Psoas muscle (tissue), 8 donors: ENCODE measurements at places on chromosomes 12 and 14.
A peak's percentile ranks its signal among the peaks of the same experiment; 100 is the strongest.

GRCh38 chr12:108642269-108642870 lies 8.7 kb upstream of the SELPLG start:
- no peak for DNase-seq
- H3K27me3 ChIP-seq: no peaks in the 10 kb centered on the region
- H3K4me3 ChIP-seq: no peak overlapping the region

GRCh38 chr14:22450266-22450665 lies 138.8 kb downstream of the DAD1 start:
- no peak overlapping the region for H3K27ac ChIP-seq
- H3K4me3 ChIP-seq: no peak overlapping the region
- no peaks in the 10 kb centered on the region for H3K27me3 ChIP-seq
- DNase-seq: no peak

GRCh38 chr14:75283162-75283832 lies 4.7 kb downstream of the FOS start:
- H3K27ac ChIP-seq: peak overlapping the region; percentile 56
- H3K4me1 ChIP-seq: peaks cover 51% of the 10 kb centered on the region
- peaks cover 25% of the 10 kb centered on the region for H3K36me3 ChIP-seq
- H3K4me3 ChIP-seq: no peak overlapping the region
- H3K27me3 ChIP-seq: no peaks in the 10 kb centered on the region

DNA sequence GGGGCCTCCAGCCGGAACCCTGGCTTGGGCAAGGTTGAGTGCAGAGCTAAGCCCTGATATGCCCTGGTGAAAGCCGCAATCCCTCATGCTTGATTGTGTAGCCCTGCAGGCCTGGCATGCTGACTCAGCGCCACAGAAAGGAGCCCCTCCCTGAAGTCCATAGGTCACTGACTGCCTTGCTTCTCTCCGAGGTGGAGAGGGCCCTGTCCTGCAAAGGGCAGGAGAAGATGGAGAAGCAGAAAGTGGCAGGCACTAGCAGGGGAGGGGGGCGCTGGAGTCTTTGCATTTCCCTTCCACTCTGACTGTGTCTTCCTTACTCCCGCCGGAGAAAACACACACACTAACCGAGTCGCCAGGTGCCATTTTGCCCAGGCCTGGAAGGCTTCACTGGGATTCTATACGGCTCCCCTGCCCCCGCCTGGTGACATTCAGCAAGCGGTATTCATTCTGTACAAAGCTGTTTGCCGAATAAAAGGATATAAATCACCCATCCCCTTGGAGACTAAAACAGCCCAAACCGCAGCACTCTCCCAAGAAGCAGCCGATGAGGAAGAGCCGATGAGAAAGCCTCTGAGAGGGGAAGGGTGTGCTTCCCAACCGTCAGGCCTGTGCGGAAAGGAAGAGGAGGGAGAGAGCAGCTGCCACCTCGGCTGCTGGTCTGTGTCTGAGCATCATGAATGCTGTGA lies 69.8 kb downstream of the SLC6A12 start:
- no peaks in the 10 kb centered on the region for H3K36me3 ChIP-seq
- H3K4me3 ChIP-seq: no peak overlapping the region
- no peaks in the 10 kb centered on the region for H3K27me3 ChIP-seq
- no peak for DNase-seq

DNA sequence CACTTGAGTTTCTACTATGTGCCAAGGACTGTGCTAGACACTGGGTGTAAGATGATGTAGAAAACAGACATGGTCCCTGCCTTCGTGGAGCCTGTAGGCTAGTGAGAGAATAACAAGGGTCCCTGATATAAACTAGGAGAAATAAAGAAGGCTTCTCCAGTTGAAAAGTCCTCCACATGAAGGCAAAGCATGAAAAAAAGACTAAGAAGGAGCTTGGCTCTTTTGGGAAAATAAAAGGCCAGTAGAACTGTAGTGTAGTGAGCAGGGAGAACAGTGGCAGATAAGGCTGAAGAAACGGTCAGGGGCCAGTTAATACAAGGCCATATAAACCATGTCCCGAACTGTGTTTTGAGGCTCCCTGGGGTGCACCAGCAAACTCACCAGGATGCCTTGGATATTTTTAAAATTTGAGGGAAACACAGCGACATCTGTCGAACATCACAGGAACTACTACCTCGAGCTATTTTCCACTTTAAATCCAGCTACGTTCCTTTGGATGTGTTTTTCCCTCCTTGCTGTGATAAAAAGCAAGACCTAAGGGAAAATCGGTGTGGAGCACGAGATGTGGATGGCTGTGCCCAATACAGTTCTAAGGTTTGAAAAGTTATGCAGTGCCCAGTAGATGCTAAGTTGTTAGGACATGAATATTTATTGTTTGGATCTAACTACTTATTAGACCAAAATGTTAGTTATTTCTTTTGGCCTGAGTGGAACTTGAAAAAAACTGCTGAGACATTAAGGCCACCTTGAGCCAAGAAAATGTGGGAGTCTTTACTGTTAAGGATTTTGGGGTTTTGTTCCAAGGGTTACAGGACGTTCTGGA lies 8.5 kb upstream of the CFL2 start:
- no peak overlapping the region for H3K4me3 ChIP-seq
- H3K4me1 ChIP-seq: no peaks in the 10 kb centered on the region
- no peaks in the 10 kb centered on the region for H3K36me3 ChIP-seq
- H3K27ac ChIP-seq: no peak overlapping the region
- H3K27me3 ChIP-seq: no peaks in the 10 kb centered on the region

- peaks cover 18% of the 10 kb centered on the region for H3K4me1 ChIP-seq
- no peak overlapping the region for H3K4me3 ChIP-seq
- peak overlapping the region; percentile 74 for H3K27ac ChIP-seq
- no peaks in the 10 kb centered on the region for H3K27me3 ChIP-seq
- no peaks in the 10 kb centered on the region for H3K36me3 ChIP-seq
- DNase-seq: peak; percentile 73
Observed at GRCh38 chr12:47870175-47870781, 34.5 kb downstream of the VDR start.

DNA sequence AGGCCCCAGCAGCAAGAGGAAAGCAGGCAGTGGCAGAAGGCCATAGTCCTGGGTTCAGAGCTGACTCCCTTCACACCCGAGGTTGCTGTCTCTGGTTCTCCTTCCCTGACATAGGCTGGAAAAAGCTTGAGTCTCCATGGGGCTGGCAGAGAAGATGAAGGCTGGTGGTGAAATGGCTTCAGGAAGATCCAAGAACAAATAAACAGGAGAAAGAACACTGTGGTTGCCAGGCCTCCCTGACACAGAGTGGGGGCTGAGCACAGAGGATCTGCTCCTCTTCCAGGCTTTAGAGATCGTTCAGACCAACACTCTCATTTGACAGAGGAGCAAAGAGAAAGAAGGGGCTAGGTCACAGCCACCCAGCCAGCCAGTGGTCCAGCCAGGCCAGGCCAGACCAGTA lies 14.3 kb downstream of the HDAC7 start:
- no peaks in the 10 kb centered on the region for H3K36me3 ChIP-seq
- peaks cover 98% of the 10 kb centered on the region for H3K4me1 ChIP-seq
- H3K27ac ChIP-seq: peak overlapping the region; percentile 97
- DNase-seq: no peak
- no peaks in the 10 kb centered on the region for H3K27me3 ChIP-seq

DNA sequence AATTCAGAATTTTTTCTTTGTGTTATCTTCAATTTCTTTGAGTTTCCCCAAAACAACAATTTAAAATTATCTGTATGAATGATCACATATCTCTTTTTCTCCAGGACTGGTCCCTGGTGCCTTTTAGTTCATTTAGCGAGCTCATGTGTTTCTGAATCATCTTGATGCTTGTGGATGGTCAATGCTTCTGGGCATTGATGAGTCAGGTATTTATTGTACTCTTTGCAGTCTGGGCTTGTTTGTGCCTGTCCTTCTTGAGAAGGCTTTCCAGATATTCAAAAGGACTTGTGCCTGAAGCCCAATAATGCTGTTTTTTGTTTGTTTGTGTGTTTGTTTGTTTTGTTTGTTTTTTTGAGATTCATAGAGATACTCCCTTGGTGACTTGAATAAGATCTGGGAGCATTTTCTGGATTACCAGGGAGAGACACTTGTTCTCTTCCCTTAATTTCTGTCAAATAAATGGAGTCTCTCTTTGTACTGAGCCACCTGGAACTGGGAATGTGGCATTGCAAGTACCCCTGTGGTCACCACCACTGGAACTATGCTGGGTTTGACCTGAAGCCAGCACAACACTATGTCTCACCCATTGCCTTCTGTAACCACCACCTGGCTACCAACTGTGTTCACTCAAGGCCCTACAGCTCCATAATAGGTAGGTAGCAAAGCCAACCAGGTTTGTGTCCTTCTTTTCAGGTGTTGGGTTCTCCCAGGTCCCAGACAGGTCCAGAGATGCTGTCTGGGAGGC lies 56.3 kb downstream of the SLC6A15 start:
- no peak overlapping the region for H3K4me3 ChIP-seq
- no peaks in the 10 kb centered on the region for H3K4me1 ChIP-seq
- H3K27me3 ChIP-seq: no peaks in the 10 kb centered on the region
- no peaks in the 10 kb centered on the region for H3K36me3 ChIP-seq
- no peak for DNase-seq

DNA sequence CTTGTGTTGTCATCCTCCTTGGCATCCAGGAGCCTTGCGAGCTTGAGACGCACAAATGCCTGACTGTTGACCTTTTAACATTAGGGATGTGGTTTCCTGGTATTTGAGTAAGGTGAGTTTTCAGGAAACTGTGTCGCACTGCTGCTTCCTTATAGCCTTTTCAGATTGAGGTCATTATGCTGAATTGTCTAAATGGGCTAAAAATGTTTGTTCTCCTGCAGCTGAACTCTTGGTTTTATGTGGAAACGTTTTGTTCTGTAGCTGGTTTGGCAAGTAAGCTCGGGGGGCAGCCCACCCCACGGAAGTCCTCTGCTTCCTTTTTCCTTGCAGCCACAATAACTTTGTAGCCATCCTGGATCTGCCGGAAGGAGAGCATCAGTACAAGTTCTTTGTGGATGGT lies 5.7 kb downstream of the PRKAB1 start:
- no peaks in the 10 kb centered on the region for H3K27me3 ChIP-seq
- no peak for DNase-seq
- peak overlapping the region; percentile 42 for H3K27ac ChIP-seq
- H3K36me3 ChIP-seq: peaks cover 26% of the 10 kb centered on the region
- no peak overlapping the region for H3K4me3 ChIP-seq

GRCh38 chr12:53093777-53094393 lies 3.6 kb upstream of the IGFBP6 start:
- no peaks in the 10 kb centered on the region for H3K27me3 ChIP-seq
- H3K27ac ChIP-seq: no peak overlapping the region
- no peaks in the 10 kb centered on the region for H3K36me3 ChIP-seq

GRCh38 chr14:99938376-99938775 lies 126.8 kb upstream of the EVL start:
- H3K27me3 ChIP-seq: no peaks in the 10 kb centered on the region
- H3K27ac ChIP-seq: no peak overlapping the region
- DNase-seq: no peak

- H3K27me3 ChIP-seq: no peaks in the 10 kb centered on the region
- H3K4me1 ChIP-seq: peaks cover 60% of the 10 kb centered on the region
- DNase-seq: no peak
- no peaks in the 10 kb centered on the region for H3K36me3 ChIP-seq
- H3K27ac ChIP-seq: peak overlapping the region; percentile 73
- H3K4me3 ChIP-seq: no peak overlapping the region
Observed at GRCh38 chr14:95507701-95508103, 8.7 kb downstream of the SYNE3 start.
